ENCODE measurements at places on chromosomes 11 and 22.

DNA sequence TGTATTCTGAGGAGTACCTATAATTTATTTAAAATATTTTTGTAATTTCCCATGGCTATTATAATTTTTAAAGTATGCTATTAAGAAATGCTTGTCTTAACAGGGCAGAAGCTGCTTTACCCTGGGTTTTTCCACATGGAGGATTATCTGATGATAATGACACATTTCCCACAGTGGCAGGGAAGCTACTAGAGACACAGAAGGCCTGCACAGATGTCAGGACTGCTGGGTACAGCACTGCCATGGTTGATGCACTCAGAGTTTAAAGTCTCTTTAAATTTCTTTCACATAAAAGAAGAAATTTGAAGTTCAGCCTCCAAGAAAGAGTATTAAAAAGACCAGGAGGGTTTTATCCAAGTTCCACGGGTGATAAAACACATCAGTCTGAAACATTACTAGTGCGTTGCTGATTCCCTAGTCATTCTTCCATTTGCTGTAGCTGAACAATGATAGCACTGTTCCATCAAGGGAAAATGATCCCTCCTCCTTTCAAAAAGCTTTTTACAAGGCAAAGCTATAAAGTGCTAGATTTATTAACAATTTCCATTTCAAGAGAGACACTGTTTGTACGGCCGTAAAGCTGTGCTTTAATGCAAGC is 363.0 kb downstream of the CNTN5 start:
- DNase-seq = no peak

- DNase-seq = no peak
Measured at GRCh38 chr11:34387653-34388052, 29.8 kb upstream of the ABTB2 start.

- DNase-seq = no peak
Measured at GRCh38 chr11:126920833-126921232, 79.7 kb downstream of the KIRREL3 start.

GRCh38 chr11:75777461-75778110 is 9.0 kb downstream of the DGAT2 start:
- no peak for DNase-seq

DNA sequence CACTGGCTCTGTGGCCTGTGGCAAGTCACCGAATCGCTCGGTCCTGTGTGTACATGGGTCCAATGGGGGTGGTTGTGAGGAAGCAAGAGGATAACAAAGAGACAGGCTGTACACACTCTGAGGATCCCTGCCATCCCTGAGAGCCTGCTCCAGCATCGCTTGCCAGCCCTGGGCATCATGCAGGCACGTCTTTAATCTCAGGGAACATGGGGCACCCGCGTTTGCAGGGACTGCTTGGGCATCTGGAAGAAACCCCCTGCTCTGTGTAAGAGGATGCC is 1.3 kb upstream of the C1QTNF5 start:
- no peak for DNase-seq

DNA sequence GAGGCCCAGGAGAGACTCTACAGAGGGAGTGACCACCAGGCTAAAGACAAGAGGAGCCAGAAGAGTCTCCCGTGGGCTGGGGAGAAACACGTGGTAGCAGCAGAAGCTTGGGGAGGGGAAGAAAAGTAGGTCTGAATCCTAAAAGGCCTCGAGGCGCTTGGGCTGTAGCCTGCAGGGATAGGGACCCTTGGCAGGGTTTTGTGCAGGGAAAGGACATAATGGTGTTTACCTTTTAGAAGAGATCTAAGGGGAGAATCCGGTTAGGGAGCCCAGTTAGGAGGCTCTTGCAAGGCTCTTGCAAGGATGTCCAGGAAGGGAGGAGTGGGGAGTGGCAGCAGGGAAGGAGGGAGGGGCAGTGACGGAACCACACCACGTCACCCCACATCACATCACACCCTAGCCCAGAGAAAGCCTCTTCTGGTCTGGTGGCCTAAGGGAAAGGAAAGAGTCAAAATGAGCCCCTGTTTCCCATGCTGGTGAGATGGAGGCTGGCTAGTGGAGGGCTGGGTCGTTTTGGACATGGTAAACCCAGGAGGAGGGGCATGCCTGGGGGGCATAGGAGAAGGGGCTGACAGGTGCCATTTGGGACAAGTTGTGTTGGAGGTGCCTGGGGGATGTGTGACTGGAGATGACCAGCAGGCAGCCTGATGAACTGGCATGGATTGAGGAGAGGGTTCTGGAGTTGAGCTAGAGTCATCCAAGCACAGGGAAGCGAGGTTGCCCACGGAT is 6.2 kb upstream of the FAM83F start:
- DNase-seq = no peak

- peak; percentile 93 for DNase-seq
Measured at GRCh38 chr11:118956094-118956846, at the start of gene UPK2. TSS of gene UPK2 (plus strand) at chr11:118956298. CDS start at chr11:118956351, 53 bp downstream.

DNA sequence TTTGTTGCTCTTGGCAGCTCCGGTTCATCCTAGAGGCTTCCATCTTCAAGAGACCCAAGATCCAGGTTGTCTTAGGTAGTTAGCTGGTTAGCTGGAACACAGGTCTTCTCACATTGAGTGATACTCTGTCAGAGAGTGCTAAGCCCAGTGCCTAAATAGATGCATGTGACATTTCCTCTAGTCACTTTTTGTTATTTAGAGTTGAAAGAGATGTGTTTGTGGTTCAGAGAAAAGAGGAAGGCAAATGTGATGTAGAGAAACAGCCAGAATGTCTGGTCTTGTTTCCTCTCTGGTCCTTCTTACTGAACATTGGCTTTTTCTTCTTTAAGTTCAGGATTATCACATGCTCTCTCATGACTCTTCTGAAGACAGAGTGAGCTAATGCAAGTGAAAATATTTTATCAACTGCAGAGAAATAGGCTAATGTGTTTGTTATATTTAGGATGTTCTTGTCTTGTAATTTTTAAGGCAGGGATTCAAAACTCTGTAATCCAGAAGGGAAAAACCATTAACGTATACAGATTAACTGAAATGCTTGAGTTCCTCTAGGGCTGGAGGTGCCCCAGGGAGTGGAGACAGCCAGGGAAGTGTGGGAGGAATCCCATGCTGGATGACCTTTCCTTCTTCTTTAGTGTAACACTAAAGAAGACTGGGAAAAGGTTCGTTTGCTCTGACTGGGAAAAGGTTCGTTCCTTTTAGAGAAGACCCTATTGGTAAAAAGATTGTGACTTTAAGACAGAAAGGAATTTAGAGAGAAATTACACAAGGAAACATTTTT is 75.4 kb downstream of the SWAP70 start:
- no peak for DNase-seq

- no peak for DNase-seq
Measured at GRCh38 chr11:105548359-105548758, 61.5 kb upstream of the GRIA4 start.

GRCh38 chr11:35712533-35712932 is 50.0 kb downstream of the TRIM44 start:
- DNase-seq = no peak

DNA sequence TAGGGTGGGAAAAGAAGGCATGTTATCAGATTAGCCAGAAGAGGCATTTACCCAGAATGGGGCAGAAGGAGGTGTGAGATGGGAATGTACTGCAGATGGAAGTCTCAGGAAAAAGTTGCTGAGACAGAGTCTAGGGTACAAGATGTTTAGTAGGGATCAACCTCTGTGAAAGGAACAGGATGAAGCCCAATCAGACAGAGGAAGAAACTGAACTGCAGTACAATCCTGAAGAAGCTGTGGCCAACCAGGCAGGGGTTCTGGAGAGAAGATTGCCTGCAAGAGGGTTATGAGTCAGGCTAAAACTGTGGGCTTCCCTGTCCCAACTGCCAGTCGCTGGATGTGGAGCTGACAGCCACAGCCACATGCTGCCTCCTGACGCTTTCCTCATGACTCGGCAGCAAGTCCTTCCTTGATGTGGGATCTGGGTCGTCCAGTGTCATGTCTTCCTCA is 64.0 kb downstream of the CWC15 start:
- DNase-seq = no peak

DNA sequence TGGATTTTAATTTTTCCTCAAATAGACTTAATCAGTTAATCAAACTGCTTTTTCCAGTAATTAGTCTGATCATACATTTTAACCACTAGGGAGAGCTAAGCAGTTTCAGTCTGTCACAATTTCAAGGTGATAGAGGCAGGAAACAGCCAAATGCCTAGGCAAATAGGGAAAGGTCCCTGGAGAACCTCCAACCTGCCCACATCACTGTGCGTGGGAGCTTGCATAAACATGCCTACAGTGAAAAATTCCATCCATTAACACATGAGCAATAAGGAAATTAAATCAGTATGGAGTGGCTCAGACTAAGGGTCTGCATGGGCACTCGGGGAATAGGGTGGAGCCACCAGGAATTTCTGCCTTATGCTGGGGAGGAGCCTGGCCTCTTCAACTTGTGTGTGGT is 74.6 kb downstream of the AASDHPPT start:
- DNase-seq = no peak

DNA sequence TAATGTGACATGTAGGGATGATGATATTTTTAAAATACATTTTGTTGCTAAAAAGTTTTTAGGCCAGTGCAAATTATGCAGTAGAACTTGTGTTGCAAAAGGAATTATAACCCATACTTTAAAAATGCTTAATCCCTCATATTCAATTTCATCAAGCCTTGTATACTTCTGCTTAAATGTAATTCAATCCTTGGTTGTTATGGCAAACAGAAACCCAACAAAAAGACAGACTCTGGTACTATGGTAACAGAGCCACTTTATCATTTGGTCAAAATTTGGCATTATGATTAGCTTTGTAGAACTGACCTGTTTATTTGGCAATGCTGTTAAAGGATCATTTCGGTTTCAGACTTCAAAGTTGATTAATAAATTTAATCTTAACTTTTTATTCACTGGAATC is 284.8 kb downstream of the TMEM135 start:
- DNase-seq = no peak

- DNase-seq = no peak
Measured at GRCh38 chr11:93611836-93612677, 49.4 kb upstream of the CEP295 start.

- no peak for DNase-seq
Measured at GRCh38 chr11:59271247-59271755, 58.6 kb upstream of the MPEG1 start.

DNA sequence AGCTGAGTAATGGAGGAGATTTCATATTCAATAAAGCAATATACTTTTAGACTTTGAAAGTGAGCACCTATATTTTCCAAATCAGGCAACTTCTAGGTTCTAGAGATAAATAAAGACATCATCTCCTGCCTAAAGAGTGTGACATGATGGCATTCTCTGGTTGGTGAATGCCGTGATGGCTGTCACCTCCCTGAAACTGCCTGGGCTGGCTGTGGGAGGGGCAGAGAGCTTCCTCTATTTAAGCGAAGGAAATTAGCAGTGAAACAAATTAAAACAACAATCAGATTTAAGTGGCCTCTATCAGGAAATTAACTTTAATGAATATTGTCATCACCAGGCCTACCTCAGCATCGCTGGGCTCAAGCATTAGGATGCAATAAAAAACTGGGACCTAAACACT is 113.9 kb downstream of the ARL14EP start:
- no peak for DNase-seq

GRCh38 chr22:25987948-25988347 is 181.3 kb upstream of the SEZ6L start:
- no peak for DNase-seq

GRCh38 chr11:68137833-68138232 is 16.6 kb upstream of the CHKA start:
- no peak for DNase-seq

DNA sequence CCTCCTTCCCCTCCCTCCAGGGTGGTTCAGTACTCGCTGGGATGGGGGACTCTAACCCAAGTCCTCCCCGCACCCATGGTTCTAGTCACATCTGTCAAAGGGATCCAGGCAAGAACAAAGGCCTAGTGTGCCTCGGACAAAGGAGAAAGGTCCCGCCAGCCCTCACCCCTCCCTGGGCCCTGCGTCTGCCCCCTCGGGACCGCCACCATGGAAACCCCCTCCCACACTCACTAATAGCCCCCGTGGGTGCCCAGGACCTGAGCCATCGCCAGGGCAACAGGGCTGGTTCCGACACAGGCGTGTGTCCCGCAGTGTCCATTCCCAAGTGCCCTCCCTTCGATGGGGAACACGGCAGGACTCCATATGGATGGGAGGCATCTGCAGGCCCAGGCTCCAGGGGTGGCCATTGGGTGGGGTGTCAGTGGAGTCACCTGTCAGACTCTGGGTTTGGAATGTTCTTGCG is 5.1 kb upstream of the CARNS1 start:
- no peak for DNase-seq

- no peak for DNase-seq
Measured at GRCh38 chr22:22487059-22487458, 21.5 kb downstream of the ZNF280B start.

GRCh38 chr22:19849835-19850762 is 4.6 kb downstream of the GNB1L start:
- DNase-seq = no peak

GRCh38 chr11:93032580-93032979 is 63.1 kb downstream of the MTNR1B start:
- no peak for DNase-seq

DNA sequence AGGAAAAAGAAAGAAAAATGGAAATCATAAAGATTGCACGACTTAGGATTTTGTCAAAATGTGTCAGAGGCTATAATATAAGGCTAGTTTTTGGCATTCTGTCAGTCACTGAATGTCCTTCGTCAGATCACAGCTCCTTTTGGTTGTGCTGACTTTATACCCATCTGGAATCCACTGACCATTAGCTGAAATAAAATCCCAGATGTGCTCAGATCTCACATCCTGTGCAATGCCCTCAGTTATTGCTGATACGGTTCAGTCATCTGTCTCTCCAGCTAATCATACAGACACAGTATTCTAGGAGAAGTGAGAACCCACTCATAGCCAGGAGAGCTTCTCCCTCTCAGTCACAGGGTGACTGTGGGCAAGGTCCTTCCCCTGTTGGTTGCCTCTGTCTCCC is 11.5 kb downstream of the CD44 start:
- no peak for DNase-seq

DNA sequence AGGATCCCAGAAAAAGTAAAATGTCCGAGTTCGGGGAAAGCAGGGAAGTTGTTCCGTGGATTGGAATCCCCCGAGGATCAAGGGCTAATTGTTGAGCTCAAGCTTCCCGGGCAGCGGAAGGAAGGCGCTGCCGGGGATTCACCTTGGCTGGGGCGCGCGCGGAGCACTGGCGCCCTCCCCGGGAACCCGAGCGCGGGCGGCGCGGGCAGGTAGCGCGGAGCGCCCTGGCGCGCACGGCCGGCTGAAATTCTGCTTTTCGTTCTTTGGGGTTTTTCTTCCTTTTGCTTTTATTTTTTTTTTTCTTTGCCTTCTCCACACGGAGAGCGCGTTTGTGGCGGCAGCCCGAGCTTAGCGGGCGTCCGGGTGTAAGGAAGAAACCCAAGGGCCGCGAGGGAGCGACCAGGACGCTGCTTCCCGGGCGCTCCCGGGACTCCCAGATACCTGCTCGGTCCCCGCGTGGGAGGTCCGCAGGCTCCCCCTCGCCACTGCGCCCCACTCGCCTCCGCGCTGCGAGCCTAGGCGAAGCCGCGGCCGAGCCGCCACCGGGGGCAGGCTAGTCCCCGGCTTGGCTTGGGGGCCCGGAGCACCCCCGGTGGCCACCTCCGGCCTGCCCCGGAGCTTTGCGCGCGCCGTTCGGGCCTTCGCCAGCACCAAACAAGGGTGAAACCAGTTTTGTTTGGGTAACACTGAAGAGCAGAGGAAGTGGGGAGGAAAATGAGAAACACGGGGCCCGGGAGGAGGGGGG is 4.8 kb upstream of the IGF2 start:
- DNase-seq = no peak
